Endothelial cell of umbilical vein (primary cell): ENCODE measurements at places on chromosomes 16 and 17. TPM values are rescaled to one million over a fixed set of nuclear protein-coding genes. Genes with fewer than 3 reads are reported as not detected.
A peak's percentile ranks its signal among the peaks of the same experiment; 100 is the strongest.

DNA sequence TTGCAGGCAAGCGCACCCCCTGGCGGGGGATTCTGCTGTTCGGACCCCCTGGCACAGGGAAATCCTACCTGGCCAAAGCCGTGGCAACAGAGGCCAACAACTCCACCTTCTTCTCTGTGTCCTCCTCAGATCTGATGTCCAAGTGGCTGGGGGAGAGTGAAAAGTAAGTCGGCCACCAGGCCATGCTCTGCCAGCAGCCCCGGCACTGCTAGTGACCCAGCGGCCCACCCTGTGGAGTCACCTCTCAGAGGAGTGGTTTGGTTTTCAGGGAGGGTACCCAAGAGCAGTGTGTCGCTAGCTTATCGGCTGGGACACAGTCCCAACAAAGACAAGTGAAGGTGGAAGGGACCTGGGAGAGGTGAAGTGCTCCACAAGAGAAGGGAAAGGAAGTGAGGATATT, 8.2 kb downstream of the VPS4A start:
- no peak for DNase-seq

Gene KSR1
- total RNA-seq, result 55.6 and 80.2 TPM in 2 replicates

Gene SLC13A5
- total RNA-seq, result not detected in 2 replicates

Gene BTBD17
- total RNA-seq, result not detected in 2 replicates

GRCh38 chr16:11396241-11397048, 51.2 kb downstream of the RMI2 start:
- DNase-seq, result peak; percentile 39

Gene LHX1
- total RNA-seq, result not detected in 2 replicates

Gene KCNH6
- total RNA-seq, result not detected in 2 replicates

GRCh38 chr16:87056551-87056950, 260.6 kb downstream of the C16orf95 start:
- no peak for DNase-seq

Gene CSH2
- not detected in 2 replicates for total RNA-seq

Gene CCL4L2
- total RNA-seq, result not detected in 2 replicates

DNA sequence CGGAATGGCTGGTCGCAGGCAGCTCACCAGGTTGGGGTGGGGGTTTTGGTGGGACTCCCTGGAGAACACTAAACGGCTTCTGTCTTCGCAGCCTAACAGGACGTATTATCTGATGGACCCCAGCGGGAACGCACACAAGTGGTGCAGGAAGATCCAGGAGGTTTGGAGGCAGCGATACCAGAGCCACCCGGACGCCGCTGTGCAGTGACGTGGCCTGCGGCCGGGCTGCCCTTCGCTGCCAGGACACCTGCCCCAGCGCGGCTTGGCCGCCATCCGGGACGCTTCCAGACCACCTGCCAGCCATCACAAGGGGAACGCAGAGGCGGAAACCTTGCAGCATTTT, 59.7 kb downstream of the PDPK1 start:
- no peak for DNase-seq

Gene TMEM94
- 68.4 and 69.2 TPM in 2 replicates for total RNA-seq

GRCh38 chr16:65727534-65728137, 605.8 kb upstream of the CDH11 start:
- DNase-seq, result no peak

Gene CHST6
- total RNA-seq, result 0.60 and 0.81 TPM in 2 replicates

Gene SMIM5
- not detected in 2 replicates for total RNA-seq

DNA sequence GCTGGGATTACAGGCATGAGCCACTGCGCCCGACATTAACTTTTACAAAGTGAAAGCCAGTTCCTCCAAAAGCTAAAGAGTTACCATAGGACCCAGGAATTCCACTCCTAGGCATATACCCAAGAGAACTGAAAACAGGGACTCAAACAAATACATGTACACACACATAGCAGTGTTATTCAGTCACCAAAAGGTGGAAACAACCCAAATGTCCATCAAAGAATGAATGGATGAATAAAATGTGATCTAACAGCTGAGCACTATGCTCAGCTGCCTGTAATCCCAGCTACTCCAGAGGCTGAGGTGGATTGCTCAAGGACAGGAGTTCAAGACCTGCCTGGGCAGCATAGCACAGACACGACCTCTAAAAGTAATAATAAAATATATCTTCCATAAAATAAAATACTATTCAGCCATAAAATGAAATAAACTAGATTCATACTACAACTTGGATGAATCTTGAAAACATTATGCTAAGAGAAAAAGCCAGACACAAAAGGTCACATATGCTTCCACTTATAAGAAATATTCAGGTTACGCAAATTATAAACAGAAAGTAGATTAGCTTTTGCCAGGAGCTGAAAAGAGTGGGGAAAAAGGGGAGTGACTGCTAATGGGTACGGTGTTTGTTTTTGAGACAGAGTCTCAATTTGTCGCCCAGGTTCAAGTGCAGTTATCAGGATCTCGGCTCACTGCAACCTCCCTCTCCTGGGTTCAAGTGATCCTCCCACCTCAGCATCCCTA, 9.3 kb upstream of the USP7 start:
- no peak for DNase-seq

- no peak for DNase-seq
These were observed 1287.9 kb downstream of the CDH8 start for GRCh38 chr16:60748366-60748765.

- peak; percentile 71 for DNase-seq
These were observed 210.0 kb upstream of the GSE1 start for GRCh38 chr16:85402910-85403692.

DNA sequence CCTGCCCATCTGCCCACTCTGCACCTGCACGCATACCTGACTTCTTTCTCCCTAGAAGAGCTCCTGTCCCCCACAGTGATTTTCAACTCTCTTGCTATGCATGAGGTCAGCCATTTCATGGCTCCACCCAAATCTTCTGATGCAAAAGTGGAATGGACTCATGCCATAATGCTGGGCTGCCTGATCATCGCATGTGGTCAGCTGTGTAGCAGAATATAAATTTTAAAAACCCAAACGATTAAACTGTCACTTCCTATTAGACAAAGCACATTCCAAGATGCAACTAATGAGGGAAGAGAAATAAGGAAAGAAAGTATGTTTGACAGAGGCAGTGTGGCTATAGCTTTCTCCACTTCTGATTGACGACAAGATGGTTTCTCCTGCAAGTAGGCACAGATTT, 26.1 kb downstream of the GRIN2A start:
- no peak for DNase-seq

GRCh38 chr16:4082474-4083044, 33.7 kb downstream of the ADCY9 start:
- no peak for DNase-seq

GRCh38 chr16:87541872-87542234, 49.0 kb upstream of the ZCCHC14 start:
- DNase-seq, result no peak

- DNase-seq, result peak; percentile 94
These were observed 98.5 kb downstream of the ZNF778 start for GRCh38 chr16:89315791-89316581.

Gene UTS2R
- total RNA-seq, result not detected in 2 replicates

GRCh38 chr17:30133197-30133596, 16.6 kb downstream of the NSRP1 start:
- no peak for DNase-seq

- DNase-seq, result peak; percentile 38
These were observed 386.2 kb downstream of the SNX29 start for GRCh38 chr16:12362482-12363458.

DNA sequence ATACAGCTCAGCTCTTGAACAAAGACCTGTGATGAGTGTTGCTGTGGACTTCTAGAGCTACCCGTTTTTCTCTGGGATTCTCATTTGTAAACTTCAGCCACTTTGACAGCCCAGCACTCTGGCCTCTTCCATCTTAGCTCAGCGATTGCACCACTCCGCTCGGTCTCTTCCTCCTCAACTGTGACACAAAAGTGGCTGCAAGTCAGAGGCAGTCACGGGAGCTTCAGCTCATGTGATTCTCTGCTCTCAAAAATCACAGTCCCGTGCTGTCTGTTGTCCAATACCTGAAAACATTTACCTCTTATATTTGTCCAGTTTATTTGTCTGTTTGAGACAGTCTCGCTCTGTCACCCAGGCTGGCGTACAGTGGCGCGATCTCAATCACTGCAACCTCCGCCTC, 75.7 kb upstream of the DNAH17 start:
- DNase-seq, result no peak

Gene ACSM2A
- total RNA-seq, result not detected in 2 replicates
